ENCODE measurements at places on chromosomes 6 and 20.

GRCh38 chr6:20279608-20280287, 67.5 kb upstream of the MBOAT1 start:
- DNase-seq = no peak

DNA sequence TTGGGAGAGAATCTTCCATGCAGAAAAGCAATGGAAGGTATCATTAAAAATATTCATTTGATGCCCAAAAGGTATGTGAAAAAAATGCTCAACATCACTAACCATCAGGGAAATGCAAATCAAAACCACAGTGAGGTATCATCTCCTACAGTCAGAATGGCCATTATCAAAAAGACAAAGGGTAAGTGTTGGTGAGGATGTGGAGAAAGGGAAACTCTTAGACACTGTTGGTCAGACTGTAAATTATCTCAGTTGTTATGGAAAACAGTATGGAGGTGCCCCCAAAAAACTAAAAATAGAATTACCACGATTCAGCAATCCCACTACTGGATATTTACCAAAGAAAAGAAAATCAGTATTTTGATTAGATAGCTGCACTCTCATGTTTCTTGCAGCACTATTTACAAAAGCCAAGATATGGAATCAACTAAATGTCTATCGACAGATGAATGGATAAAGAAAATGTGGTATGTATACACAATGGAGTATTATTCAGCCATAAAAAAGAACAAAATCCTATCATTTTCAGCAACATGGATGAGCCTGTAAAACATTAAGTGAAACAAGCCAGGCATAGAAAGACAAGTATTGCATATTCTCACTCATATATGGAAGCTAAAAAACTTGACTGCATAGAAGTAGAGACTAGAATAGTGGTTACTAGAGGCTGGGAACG, 84.0 kb downstream of the DTNBP1 start:
- DNase-seq = no peak

GRCh38 chr6:150880336-150880735, 14.8 kb downstream of the MTHFD1L start:
- DNase-seq = no peak

- DNase-seq = no peak
These were observed 65.9 kb downstream of the DLL1 start for GRCh38 chr6:170224694-170225660.

DNA sequence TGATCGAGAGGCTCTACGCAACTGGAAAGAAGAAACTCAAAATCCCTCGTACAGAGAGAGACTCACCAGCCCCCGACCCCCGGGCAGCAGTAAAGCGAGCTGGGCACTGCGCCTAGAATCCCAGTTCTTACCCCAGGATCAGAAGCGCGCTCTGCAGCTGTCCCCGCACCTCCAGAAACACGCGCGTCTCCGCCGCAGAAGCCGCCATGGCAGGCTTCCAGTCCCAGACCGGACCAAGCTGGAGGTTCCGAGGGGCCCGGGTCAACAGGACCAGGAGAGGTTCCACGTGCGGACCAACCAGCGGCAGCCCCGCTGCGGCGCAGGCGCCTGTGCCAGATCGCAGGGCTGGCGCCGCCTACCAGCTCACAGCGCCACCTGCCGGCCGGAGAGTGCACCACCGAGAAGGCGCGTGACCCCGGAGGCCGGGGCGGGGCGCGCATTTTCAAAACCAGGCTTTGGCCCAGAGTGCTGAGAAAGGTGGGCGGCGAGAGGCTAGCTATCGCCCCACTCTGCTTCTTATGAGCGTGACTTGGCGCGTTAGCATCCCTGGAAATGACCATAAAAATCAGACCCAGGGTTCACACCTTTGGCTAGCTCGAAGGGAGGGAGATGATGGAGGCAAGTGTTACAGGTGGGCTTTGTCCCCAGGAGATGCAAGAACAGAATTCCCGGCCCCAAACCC, at the start of gene UBE3D:
Gene UBE3D, minus strand, starts transcription at position 331 of the 682 bp plus-strand sequence. Its CDS starts 123 bp downstream, at position 208.
- peak; percentile 94 for DNase-seq

DNA sequence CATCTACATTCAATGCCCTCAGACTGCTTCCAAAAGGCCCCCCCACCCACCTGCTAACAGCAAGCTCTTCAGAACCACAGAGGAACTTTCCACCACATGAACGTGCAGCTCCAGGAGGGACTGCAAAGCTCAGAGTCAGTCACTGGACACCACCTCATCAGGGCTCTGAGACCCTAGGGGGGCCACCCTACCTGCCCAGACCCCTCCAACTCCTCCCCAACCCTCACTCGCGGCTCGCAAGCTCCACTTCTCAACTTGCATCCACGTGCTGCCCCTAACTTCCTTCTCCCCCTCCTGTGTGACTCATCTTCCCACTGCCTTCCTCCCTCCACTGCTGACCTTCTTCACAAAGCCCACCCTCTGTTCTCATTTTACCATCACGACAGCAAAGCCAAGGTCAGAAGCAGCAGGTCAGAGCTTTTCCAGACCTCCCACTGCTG, 6.5 kb downstream of the MBOAT1 start:
- DNase-seq = no peak

- no peak for DNase-seq
These were observed 129.5 kb upstream of the SSTR4 start for GRCh38 chr20:22905658-22906057.

DNA sequence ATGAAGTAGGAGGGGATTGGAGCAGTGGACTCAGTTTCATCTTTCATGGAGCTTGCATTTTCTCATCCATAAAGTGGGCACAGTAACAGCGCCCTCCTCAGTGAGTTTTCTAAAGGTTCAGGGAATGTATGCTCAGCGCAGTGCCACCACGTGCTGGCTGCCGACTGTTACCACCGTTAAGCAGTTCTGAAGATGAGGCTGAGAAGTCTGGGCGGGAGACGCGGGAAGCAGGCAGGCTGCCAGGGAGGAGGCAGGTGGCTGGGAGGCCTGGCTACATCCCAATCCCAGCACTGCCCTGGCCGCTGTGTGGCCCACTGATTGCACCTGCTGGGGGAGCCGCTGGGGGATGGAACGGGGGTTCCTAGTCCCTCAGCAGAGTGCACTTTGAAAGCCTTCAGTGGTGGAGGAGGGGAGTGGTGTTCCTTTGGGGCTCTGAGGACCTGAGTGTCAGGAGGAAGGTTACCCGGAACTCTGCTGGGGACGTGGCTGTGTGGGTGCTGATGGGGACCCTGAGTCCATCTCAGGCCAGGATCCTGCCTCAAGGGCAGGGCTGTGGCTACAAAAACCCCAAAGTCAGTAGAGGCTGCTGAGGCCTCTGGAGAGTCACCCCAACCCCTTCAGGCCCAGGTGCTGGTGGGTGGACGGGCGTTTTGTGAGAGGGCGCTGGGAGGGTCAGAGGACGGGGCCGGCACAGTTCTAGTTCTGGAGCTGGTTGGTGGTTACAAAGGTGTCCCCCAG, 28.0 kb upstream of the PHACTR3 start:
- no peak for DNase-seq

DNA sequence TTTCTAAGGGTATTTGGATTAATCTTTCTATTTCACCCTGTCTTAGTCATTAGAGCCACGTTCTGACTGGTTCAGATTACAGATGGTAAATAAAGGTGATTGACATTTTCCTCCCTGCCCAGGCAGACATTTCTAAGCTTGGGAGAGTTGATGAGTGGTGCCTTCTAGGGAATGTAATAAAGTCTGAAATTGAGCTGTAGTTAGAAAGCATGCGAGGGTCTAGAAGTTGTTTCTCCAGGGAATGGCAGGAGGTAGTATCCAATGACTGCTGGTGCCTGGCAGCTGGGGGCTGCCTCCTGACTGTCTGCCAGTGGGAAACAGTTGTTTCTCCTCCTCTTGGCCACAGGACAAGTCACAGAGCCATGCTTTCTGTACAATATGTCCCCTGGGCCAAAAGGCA, 14.6 kb downstream of the EDN3 start:
- DNase-seq = no peak

DNA sequence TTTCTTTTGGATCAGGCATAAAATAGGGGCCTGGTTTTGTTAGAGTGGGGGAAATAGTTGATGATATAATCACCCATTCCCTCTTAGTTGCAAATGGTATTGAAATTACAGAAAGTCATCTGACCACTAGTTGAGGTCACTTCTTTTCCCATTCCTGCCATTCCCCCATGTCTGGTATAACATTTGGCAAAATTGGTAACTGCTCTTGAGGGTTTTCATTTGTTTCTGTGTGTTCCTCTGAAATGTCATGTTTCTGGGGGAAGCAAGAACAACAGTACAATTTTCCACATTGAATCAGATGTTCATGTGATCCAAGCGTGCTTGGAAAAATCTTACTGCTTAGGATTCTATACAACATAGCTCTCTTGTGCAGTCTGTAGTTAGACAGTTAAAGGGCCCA, 7.3 kb downstream of the AIG1 start:
- no peak for DNase-seq
